ENCODE measurements at places on chromosomes 2 and 18. TPM values are rescaled to one million over a fixed set of nuclear protein-coding genes. Genes with fewer than 3 reads are reported as not detected.

DNA sequence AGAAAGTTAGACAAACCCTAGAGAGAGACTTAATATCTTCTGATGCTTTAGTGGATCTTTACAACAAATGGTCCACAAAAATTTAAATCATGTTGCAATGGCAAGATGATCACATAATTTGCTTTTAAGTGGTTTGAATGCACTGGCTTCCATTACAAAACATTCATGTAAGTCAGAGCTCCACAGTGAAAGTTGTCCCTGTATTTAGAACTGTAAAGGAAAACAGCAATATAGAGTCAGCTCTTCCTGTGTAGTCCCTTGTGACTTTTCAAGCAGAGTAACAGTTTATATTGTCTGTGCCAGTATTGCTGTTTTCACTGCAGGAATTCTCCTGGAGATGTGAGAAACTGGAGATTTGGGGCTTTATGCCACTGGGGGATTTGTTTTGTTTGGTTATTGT lies 77.7 kb downstream of the MEIS1 start:
- no peak for DNase-seq

OTOS gene
- not detected for total RNA-seq

GRCh38 chr2:140891614-140892212 lies 1239.1 kb downstream of the LRP1B start:
- DNase-seq, result no peak

DNA sequence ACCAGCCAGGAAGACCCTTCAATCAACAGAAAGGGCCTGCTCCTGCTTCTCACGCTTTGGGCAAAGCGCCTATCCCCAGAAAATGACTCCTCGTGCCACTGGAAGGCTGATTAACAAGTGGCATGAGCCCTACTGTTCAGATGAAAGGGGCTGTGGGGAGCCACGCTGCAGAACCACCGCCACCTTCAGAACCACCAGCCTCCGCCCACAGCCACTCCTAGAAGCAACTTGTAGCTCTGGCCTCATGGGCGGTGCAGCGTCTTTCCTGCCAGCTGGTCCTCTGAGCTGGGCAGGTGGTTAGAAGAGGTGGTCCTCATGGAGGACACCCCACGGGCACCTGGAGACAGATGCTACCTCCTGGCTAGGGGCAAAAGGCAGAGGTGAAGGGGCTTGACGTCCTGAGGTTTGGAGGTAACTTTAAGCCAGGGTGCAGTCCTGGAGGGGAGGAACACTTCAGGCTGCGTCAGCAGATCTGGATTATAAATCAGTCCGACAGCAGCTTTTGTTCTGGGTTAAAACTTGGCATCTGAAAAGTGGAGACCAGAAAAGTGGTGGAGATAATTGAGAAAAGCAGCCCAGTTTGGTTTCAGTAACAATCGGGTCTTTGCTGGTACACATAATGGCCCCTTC lies 861 bp upstream of the SEMA4C start:
- peak; percentile 80 for DNase-seq

DNA sequence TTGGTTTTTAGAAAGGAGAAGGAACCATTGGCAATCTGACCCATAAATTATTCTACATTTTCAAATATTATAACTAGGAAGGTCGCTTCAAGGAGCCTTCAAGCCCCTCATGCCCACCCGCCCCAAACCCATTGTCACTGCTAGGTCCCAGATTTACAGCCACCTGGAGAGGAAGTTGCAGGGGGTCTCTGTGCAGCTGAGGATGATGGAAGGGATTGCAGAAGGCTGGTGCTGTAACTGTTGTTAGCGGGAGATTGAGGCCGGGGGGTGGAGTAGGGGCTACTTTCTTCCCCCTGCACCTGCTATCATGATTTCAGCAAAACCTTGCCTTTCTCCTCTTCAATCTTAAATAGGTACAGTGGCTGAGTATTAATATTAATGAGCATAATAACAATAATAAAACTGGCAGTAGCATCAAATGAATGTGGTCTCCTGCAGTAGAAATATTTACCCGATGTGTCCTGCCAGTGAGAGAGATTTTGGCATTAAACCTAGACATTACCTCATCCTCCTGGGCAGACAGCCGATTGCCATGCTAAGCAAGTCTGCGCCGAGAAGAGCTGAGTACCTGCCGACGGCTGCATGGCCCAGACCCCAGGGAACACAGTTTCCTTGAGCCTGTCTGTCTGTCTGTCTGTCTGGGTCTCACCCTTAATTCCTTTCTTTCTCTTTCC lies 225.4 kb downstream of the FAM210A start:
- DNase-seq, result no peak

GRCh38 chr2:145841973-145842372 lies 1322.1 kb upstream of the ZEB2 start:
- no peak for DNase-seq

- DNase-seq, result no peak
Measured at GRCh38 chr2:105576440-105577241, 168.1 kb upstream of the NCK2 start.

DNA sequence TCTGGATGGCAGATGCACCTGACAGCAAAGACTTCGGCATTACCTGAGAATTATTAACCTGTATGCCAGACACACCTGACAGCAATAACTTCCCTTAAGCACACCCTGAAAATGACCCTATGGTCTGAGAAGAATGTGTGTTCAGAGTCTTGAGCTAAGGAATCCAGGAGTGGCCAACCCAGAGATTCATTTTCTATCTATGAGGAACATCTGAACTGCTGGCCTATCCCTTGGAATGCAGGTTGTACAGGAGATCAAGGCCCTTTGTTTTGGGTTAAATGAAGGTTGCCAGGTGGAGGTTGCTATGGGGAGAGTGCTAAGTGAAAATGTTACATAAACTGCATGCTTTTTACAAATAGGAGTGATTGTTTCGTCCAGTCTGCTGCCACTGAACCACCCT lies 200.9 kb upstream of the MEIS1 start:
- DNase-seq, result no peak

FBXO41 gene
- total RNA-seq, result 4.7 TPM

GRCh38 chr2:189285962-189286645 lies 106.5 kb upstream of the COL5A2 start:
- no peak for DNase-seq

- DNase-seq, result no peak
Measured at GRCh38 chr2:238438856-238439849, 12.4 kb downstream of the ASB1 start.

- DNase-seq, result no peak
Measured at GRCh38 chr2:26855466-26855865, 7.5 kb downstream of the DPYSL5 start.

DNA sequence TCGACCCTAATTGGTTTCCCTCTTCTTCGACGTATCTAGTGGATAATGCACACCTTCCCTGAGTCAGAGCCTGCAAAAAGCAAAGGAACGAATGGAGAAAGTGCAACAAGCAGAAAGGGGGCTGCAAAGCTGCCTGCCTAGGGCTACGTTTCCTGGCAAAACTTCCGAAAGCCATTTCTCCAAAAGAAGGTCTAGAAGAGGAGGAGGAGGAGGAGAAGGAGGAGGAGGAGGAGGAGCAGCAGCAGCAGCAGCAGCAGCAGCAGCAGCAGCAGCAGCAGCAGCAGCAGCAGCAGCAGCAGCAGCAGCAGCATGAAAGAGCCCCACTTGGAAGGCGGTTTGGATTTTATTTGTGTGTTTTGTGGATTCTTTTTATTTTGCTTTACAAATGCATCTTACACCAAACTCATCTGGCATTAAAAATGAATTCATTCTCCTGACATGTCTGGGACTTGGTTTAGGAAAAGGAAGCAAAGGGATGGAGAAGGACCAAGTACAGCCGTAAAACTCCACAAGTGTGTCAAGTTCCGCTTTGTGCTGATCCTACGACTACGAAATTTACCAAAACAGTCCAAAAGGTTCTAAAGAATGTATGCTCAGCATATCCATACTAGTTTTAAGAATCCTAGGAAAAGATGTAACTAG lies 2.0 kb downstream of the TCF4 start:
- no peak for DNase-seq

DNA sequence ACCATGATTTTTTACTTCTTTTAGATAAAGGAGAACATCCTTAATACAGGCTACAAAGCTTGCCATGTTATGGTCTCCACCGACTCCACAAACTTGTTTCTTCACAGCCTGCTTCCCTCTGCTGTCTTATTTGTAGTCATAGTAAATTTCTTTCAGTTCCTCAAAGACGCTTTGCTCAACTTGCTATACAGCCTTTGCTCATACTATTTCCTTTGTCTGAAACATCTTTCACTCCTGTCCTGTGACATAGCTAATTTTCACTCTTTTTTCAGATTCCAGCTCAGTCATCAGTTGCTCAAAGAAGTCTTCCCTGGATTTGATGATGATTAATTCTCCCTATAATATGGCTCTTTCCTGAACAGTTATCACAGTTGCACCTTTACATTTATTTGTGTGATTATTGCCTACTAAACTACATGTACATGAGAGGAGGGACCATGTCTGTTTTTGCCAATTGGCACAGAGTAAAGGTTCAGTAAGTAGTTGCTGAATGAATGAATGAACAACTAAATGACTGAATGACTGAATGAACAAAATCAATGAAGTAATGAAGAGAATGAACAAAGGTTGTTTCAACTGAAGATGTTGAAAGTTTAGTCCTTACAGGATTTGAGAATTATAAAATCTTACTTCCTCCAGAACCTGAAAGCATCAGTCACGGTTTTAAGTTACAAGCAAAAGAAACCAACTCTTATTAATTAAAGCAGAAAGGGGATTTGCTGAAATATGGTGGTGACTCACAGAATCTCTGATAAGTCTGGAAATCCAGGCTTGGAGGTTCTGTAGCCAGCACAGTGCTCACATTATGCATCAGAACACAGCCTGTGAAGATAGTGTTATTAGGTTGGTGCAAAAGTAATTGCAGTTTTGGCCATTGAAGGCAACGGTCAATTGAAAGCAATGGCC lies 186.4 kb upstream of the FAM98A start:
- no peak for DNase-seq

DNA sequence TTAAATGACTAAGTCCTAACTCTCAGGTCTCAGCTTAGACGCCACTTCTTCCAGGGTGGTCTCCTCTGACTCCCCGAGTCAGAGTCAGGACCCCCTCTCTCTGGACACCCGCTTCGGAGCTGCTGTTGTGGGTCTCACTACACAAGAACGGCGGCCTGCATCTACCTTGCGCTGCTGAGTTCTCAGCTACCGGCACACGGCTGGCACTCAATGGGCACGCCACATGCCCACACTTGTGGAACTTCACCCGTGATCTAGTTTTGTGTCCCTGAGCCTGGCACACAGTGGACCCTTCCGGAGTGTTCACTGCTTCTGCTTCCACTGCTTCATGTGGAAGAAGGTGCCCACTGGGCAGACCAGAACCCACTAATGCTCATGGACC lies 58.3 kb upstream of the ID2 start:
- DNase-seq, result no peak

GRCh38 chr18:33951031-33951430 lies 273.7 kb downstream of the NOL4 start:
- DNase-seq, result no peak

POTEC gene
- total RNA-seq, result not detected

CRYGA gene
- not detected for total RNA-seq

DTNA gene
- total RNA-seq, result 101 TPM

PID1 gene
- 44.8 TPM for total RNA-seq

- no peak for DNase-seq
Measured at GRCh38 chr2:150327564-150328489, 159.6 kb downstream of the RND3 start.

DNA sequence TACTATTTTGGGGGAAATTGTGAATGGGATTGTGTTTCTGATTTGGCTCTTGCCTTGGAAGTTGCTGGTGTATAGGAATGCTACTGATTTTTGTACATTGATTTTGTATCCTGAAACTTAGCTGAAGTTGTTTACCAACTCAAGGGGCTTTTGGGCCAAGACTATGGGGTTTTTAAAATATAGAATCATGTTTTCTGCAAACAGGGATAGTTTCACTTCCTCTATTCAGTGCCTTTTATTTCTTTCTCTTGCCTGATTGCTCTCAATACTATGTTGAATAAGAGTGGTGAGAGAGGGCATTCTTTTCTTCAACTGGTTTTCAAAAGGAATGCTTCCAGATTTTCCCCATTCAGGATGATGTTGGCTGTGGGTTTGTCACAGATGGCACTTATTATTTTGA lies 1383.8 kb upstream of the ACVR2A start:
- no peak for DNase-seq

DNA sequence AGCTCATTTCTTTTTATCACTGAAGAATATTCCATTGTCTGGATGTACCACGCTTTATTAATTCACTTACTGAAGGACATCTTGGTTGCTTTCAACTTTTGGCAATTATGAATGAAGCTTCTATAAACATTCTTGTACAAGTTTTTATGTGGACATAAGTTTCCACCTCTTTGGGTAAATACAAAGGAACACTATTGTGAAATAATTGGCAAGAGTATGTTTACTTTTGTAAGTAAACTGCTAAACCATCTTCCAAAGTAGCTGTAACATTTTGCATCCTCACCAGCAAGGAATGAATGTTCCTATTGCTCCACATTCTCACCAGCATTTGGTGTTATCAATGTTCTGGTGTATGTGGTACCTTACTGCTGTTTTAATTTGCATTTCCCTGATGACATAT lies 15.8 kb upstream of the VWC2L start:
- DNase-seq, result no peak

GRCh38 chr2:101038455-101039255 lies 36.6 kb downstream of the RPL31 start:
- no peak for DNase-seq

BUB1 gene
- 2.5 TPM for total RNA-seq

- DNase-seq, result no peak
Measured at GRCh38 chr18:12282442-12283039, 25.5 kb upstream of the TUBB6 start.

DNA sequence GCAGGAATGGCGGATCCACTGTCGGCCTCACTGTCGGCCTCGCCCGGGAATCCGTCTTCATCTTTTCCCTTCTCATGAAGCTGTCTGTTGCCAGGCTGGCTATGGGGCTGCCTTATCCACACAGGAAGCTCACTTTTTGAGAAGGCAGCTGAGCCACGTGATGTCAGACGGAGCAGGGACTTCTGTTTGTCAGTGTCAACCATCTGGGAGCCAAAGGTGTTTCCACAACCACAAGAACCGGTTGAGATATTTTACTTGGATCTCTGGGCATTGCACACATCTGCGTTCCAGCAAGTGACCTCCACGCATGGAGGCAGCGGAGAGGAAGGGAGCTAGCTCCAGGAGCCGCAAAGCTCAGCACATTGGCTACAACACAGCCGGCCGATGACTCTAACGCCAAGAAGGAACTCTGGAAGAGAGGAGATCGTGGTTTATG lies 27.4 kb upstream of the TAF1B start:
- peak; percentile 61 for DNase-seq

CD207 gene
- total RNA-seq, result not detected

- DNase-seq, result no peak
Measured at GRCh38 chr18:72261590-72261989, 282.6 kb downstream of the CBLN2 start.

DNA sequence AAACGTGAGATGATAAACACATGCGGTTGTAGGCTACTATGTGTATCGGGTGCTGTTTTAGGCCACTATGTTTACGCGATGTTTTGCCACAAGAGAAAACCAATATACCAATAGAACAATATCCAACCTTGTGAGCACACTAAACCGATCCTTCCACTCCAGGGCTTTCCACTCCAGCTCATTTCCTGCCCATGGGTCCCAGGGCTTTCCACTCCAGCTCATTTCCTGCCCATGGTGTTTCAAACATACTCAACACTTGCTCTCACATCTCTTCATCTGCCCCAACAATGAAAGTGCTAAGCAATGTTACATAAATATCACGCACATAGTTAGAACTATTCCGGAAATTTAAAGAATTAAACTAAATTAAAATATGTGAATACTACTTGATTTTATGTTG lies 80.0 kb downstream of the EPB41L3 start:
- DNase-seq, result no peak

All from aorta (tissue), 5 donors.